ENCODE measurements at places on chromosomes 12 and 14. TPM values are rescaled to one million over a fixed set of nuclear protein-coding genes. Genes with fewer than 3 reads are reported as not detected.

The MYH6 gene
- total RNA-seq: 10,415 TPM

The OR4E2 gene
- total RNA-seq: not detected

The LUM gene
- 180 TPM for total RNA-seq

The AQP2 gene
- 0.24 TPM for total RNA-seq

The PTPRB gene
- total RNA-seq: 50.4 TPM

- no peak for DNase-seq
Measured at GRCh38 chr12:96876966-96877365, 30.1 kb upstream of the NEDD1 start.

- DNase-seq: no peak
Measured at GRCh38 chr14:105051182-105052109, 13.8 kb downstream of the GPR132 start.

GRCh38 chr14:74711651-74712050 is 1.2 kb downstream of the AREL1 start:
- no peak for DNase-seq

- DNase-seq: no peak
Measured at GRCh38 chr12:1698720-1699119, 7.8 kb downstream of the ADIPOR2 start.

- DNase-seq: no peak
Measured at GRCh38 chr12:94864987-94865386, 138.5 kb downstream of the NDUFA12 start.

GRCh38 chr12:116338064-116338846 is 60.8 kb upstream of the MED13L start:
- no peak for DNase-seq

GRCh38 chr14:100775351-100775830 is 48.7 kb downstream of the DLK1 start:
- no peak for DNase-seq

GRCh38 chr12:84889818-84890217 is 22.8 kb downstream of the SLC6A15 start:
- DNase-seq: no peak

All from left cardiac atrium (tissue), 4 donors.